ENCODE measurements at places on chromosomes 11 and 22. TPM values are rescaled to one million over a fixed set of nuclear protein-coding genes. Genes with fewer than 3 reads are reported as not detected.

- DNase-seq: peak; percentile 73
Measured at GRCh38 chr11:8068605-8069221, 12.3 kb upstream of the TUB start.

TTC28 gene
- total RNA-seq: 6.7 TPM

- no peak for DNase-seq
Measured at GRCh38 chr11:74388678-74389327, 9.4 kb downstream of the PGM2L1 start.

DNA sequence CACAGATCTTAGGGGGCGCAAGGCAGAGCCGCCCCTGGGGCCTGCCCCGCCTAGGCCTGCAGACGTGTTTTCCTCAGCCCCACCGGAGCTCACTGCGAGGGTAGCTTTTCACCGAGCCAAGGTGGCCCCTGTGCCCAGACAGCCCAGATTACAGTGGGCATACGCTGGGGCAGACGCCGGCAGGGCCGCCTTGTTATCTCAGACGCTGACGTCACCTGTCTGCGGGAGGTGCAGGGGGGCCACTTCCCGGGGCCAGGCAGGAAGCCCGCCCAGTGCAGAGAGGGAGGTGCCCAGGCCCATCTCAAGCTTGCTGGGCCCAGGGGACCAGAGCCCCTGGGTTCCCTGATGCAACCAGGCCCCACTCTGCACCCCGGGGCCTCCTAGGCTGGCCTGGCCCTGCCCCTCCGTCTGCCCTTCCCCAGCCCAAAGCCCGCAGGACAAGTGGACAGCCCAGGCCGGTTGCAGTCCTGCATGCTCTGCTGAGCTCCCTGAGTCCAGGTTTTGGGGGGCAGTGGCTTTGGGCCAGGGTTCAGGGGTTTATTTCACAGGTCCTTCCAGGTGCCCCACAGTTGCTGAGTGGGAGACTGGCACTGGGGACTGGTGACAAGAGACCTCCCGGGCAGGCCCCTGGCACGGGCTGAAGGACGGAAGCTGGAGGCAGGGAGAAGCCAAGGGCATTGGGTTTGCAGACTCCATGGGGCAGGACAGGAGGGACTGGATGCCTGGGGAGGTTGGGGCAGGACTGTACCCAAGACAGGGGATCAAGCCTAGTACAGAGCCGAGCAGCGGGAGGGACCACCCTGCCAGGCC, 38.6 kb downstream of the IGF2 start:
- no peak for DNase-seq

APOA1 gene
- not detected for total RNA-seq

POU2AF2 gene
- not detected for total RNA-seq

- no peak for DNase-seq
Measured at GRCh38 chr22:23085785-23086184, 15.5 kb downstream of the GNAZ start.

- DNase-seq: no peak
Measured at GRCh38 chr11:79265756-79266322, 175.0 kb downstream of the TENM4 start.

Measured in PC-9 (cell line).